ENCODE measurements at places on chromosomes 6 and 20.
A peak's percentile ranks its signal among the peaks of the same experiment; 100 is the strongest.

- DNase-seq = no peak
These were observed 51.4 kb downstream of the ZBTB9 start for GRCh38 chr6:33505548-33506370.

DNA sequence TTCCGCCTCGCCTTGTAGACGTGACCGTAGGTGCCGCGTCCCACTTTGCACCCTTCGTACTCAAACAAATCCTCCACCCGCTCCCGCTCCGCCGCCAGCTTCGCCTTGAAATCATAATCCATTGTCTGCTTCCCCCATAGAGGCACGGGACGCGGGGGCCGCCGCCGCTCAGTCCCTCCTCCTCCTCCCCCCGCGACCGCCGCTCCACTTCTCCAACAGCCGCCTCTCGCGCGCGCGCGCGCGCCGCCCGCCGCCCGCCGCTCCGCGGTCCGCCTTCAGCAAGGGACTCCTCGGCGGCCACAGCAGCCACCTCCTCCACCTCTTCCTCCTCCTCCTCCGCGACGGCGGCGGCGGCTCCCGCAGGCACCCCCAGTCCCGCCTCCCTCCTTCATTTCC lies 256 bp downstream of the CDK19 start:
- DNase-seq = no peak

- no peak for DNase-seq
These were observed 46.2 kb downstream of the TTI1 start for GRCh38 chr20:37986873-37987601.

DNA sequence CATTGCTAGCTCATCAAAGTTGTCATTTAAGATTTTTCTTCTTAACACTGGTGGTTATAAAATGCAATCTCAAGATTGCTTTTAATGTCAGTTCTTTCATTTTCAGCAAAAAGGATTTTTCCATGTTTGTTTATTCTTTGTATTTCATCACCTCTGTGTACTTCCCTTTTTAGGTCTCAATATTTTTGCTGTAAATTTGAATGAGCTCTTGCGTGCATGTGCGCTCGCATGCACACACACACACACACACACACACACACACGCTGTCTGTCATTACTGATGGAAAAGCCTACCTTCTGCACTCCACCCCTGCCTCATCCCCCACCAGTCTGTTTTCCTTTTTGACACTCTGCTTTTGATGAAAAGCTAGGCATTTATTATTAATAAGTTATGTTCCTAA lies 85.3 kb upstream of the FYN start:
- no peak for DNase-seq

GRCh38 chr6:20811109-20811761 lies 277.0 kb downstream of the CDKAL1 start:
- DNase-seq = peak; percentile 76

GRCh38 chr6:7784706-7785105 lies 58.8 kb downstream of the BMP6 start:
- DNase-seq = no peak

DNA sequence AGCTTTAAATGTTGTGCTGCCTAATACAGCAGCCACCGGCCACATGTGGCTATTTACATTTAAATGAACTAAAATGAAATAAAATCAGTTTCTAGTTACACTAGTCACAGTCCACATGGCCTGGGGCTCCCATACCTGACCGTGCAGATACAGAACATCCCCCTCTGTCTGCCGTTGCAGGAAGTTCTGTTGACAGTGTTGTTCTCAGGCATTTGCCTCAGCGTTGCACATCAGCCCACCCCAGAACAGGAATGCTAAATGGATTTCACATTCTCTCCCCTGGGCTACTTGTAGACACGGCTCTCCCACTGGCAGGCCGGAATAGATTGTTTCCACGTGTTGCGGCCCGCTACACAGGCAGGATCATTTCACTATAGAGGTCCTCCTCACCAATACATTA lies 26.3 kb downstream of the JAG1 start:
- DNase-seq = no peak

GRCh38 chr6:166112580-166112979 lies 55.1 kb downstream of the TBXT start:
- peak; percentile 61 for DNase-seq
